ENCODE measurements at places on chromosomes 7 and 10.
A peak's percentile ranks its signal among the peaks of the same experiment; 100 is the strongest.

GRCh38 chr10:8776926-8777622, 722.6 kb downstream of the GATA3 start:
- no peak for DNase-seq

GRCh38 chr10:48523820-48524758, 80.8 kb downstream of the ARHGAP22 start:
- peak; percentile 61 for DNase-seq

DNA sequence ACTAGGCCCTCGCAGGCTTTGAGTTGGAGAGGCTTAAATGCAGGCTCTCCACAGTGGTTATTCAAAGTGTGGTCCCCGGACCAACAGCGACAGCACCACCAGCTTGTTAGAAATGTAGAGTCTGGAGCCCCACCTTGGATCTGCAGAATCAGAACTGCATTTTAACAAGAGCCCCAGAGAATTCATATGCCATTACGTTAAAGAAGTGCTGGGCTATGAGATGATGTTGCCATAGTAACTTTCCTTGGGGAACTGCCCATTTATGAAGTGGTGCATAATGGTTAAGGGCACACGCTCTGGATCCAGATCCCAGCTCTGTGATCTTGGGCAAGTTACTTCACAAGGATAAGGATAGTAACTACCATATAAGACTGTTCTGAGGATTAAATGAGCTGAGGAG, 48.9 kb downstream of the ZCCHC24 start:
- no peak for DNase-seq

DNA sequence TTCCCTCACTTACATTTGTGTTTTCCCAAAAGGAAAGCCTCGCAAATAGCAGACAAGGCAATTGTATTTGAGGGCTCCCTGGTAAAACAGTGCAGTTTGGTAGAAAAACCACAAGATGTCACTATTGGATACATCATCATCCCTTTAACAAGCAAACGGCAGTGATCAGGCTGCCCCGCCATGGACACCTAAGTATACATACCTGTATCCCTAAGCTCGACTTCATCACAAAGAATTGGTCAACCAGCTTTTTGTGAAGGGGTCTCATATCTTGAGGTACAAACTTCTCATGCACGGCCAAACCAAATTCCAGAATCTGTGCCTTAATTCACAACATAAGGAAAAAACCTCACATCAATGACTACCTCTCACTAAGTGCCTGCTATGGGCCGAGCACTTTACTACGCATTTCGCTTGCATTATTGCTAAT, 179.5 kb upstream of the IMMP2L start:
- peak; percentile 66 for DNase-seq

- DNase-seq: no peak
Observed at GRCh38 chr10:21049482-21049881, 152.4 kb upstream of the NEBL start.

GRCh38 chr7:573269-573932, 53.8 kb upstream of the PDGFA start:
- DNase-seq: no peak

All from AG08396 (cell line).